Karpas-422 (cell line): ENCODE measurements at places on chromosomes 16 and 17.

DNA sequence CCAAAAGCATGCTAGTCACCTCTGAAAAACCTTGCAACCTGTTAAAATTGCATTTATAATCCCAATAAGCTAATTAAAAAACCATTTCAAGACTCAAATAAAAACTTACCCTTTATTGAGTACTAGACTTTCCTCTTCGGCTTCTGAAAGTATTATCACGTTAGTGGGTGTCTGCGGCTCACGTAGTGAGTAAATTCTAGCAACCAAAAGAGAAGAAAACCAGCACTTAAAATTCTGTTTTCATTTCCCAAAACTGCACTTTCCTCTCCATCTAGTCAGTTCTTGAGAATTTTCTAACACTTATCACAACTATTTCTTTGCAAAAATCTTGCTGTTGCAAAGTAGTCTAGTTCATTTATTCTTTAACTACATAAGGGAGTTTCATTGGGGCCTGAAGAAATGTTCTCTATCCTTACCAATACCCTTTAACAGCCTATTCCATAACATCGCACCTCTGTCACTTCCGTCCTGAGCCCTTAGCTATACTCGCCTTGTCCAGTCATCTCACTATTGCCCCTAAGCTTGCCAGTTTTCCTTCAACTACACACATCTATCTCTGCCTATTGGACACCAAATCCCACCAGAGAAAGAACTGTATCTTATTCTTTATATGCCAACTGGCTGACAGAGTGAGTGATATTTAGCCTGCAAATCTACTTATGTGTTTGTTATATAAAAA is 8.7 kb downstream of the NUP88 start:
- no peak for DNase-seq

- DNase-seq = peak; percentile 93
Measured at GRCh38 chr17:50200457-50201275, 765 bp downstream of the COL1A1 start.

- no peak for DNase-seq
Measured at GRCh38 chr17:39099663-39100286, 51.7 kb downstream of the PLXDC1 start.

GRCh38 chr17:64747938-64748540 is 85.9 kb upstream of the SMURF2 start:
- DNase-seq = no peak

- DNase-seq = no peak
Measured at GRCh38 chr17:62665599-62665998, 38.1 kb downstream of the MRC2 start.

DNA sequence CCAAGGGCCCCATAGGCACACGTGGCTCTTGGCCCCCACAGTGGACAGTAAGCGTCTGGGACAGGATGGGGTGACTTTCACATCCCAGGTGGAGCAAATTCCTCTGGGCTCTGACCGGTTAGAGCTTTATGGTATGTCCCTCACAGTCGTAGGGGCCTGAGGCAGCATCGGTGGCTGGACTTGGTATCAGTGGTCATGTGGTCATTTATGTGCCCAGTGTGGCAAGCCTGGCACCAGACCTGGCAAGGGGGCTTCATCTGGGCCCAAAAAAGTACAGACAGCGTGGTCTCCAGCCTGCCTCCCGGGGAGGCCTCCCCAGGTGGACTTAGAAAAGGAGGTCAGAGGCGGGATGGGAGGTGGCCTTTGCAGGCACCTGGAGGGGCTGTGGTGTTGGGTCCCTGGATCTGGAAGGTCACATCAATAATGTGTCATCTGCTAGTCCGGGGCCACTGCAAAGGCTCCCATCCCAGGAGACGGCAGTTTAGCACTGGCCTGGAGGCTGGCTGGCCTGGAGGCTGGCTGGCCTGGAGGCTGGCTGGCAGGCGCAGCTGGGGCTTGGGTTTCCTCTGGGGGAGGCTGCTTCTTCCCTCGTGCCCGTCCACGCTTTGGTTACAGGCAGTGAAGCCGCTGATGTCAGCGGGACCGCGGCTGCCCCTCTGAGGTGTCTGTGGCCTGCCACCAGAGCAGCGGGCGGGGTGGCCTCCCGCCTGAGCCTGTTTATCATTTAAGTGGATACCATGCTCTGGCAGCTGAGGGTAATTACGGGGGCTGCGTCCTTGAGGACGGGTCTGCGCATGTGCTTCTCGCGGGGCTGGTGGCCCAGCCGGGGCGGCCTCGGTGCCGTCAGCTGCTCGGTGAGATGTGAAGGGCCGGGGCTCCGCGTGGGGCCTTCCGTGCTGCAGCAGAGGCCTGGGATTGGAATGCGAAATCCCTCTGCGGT is 20.7 kb upstream of the CBX4 start:
- no peak for DNase-seq

DNA sequence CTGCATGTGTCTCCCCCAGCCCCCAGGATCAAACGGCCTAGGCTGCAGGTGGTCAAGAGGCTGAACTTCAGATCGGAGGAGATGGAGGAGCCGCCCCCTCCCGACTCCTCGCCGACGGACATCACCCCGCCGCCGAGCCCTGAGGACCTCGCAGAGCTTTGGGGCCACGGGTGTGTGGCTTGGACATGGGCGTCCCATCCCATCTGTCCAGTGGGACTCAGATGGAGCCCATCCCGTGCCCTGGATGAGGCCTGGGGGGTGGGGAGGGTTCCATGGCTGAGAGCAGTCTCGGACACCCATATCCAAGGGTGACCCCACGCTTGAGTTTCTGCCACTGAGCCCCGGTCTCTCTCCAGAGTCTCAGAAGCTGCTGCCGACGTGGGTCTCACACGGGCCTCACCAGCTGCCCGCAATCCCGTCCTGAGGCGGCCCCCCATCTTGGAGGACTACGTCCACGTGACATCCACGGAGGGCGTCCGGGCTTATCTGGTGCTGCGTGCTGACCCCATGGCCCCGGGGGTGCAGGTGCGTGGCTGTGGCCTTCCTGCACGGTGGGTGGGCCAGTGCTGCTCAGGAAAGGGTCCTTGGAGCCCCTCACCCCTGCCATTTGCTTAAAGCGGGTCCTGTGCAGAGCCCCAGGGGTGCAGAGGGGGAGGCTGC is 901 bp downstream of the CHTF18 start:
- no peak for DNase-seq

- no peak for DNase-seq
Measured at GRCh38 chr17:5784791-5785190, 200.5 kb upstream of the NLRP1 start.

DNA sequence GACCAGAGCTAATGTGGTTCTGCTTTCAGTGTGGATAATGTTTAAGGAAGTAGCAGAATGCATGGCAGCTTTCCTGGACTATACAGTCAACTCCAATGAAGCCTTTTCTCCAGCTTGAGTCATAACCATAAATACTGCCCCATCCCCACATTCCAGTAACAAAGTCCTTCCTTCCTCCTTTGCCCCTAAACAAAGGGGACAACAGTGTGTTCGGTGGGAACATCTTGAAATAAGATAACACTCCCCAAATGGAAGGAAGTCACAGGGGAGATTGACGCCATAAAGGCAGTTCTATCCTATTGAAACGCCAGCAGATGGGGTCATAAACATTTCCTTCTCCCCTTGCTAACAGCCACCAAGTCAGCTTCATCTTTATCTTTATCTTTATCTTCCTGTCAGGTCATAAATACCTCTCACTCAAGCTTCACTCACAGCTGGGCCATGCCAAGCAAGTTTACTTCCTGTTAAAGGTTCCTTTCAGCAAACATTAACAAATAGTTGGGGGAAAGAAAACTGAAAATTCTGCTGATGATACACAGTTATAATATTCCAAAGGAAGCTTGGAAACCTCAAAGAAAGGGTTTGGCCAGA is 136.7 kb downstream of the SNX11 start:
- no peak for DNase-seq

DNA sequence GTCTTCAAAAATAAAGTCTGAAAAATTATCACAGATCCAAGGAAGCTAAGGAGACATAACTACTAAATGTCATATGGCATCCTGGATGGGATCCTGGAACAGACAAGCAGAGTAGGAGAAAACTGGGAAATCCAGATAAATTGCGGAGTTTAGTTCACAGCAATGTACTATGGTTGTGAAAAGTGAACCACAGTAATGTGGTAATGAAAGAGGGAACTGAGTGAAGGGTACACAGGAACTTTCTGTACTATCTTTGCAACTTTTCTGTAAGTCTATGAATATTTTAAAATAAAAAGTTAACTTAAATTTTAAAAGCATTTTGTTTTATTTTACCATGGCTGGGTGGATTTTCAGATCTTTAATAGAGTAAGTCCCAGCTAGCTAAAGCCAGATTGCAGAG is 16.3 kb downstream of the SLFN12L start:
- no peak for DNase-seq

- DNase-seq = no peak
Measured at GRCh38 chr17:49873466-49873865, 25.6 kb upstream of the TAC4 start.

GRCh38 chr17:72592967-72593325 is 472.1 kb downstream of the SOX9 start:
- DNase-seq = no peak

DNA sequence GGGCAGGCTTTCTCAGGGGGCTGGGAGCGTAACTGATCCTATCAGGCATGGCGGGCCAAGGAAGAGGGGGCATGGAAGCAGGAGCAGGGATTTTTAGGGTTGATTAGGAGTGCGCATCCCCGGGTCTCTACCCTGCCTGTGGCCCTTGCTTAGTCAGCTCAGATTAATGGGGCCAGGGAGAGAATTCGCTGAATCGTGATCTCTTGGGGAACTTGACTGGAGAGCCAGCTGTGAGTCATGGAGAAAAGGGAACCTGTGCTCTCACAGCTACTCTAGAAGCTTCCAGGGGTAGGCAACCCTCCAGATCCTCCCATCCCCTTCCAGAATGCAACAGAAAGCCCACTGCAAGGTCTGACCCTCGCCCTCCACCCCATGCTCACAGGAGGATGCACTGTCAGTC is 3.6 kb downstream of the FOXN1 start:
- DNase-seq = no peak

DNA sequence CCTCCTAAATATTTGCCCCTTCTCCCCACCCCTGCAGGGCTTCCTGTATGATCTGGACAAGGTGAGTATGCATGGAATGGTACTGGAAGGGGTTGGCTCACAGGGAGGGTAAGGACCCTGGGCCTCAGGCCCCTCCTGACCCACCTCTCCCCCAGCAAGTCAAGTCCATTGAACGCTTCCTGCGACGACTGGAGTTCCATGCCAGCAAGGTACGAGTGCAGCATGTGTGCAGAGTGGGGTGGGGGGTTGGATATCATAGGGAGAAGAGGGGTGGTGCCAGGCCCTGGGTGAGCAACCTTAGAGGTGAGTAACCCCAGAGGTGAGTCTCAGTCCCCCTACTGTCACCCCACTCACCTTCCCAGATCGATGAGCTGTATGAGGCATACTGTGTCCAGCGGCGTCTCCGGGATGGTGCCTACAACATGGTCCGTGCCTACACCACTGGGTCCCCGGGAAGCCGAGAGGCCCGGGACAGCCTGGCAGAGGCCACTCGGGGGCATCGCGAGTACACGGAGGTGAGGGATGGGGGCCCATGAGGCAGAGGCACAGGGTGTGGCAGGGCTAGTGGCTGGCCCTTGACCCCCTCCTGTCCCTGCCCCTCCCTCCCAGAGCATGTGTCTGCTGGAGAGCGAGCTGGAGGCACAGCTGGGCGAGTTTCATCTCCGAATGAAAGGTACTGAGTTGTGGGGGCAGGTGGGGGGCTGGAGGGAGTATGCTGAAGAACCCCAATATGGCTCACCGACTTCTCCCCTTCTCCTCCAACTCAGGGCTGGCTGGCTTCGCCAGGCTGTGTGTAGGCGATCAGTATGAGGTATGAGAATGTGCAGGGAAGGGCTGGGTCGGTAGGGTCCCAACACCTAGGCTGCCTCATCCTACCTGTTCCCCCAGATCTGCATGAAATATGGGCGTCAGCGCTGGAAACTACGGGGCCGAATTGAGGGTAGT is 11.3 kb downstream of the RIPOR1 start:
- no peak for DNase-seq

DNA sequence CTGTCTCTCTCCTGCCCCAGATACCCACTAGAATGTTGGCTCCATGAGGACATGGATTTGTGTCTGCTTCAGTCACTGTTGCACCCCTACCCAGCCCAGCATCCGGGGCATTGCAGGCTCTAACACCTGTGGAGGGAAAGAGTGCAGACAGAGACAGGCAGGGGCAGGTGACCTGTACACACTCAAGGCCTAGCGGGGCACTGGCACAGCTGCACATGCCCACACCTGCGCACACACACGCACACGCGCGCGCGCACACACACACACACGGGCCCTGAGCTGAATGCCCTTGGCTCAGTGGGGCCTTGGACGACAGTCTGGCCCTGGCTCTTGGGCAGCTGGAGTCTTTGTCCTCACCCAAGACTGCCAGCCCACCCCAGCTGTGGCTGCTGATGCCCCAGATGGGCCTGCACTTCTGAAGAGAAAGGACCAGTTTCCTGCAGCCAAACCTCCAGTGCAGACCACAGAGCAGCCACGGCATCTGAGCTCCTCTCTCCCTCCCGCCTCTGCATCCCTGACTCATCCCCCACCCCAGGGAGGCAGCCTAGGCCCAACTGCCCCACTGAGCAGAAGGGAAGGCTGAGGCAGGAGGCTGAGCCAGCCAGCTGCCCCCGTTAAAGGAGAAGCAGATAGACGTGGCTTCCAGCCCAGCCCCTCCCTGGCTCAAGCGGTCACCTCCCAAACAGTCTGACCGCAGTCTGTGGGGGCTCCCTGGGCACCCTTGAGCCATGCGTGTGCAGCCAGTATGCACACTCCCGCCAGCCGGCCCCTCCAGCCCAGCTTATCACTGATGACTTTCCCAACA is 12.3 kb upstream of the RAI1 start:
- no peak for DNase-seq

DNA sequence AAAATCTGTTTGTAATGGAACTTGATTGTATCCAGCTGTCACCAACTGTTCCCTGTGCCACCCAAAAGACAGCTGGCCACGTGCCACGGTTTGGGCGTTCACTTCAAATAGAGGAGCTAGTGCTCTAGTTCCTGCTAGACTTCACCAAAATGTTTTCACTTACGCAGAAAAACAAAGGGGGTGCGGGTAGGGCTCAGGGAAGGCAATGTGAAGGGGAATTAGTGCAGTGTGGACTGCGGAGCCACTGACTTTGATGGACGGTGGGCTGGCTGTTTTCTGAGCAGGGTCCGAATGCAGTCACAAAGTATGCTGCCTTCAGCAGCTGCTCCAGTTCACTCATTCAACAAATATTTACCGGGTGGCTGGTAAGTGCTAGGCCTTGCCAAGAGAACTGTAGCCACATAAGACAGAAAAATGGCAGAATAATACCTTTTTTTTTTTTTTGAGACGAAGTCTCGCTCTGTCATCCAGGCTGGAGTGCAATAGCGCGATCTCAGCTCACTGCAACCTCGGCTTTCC is 7.6 kb upstream of the CYTH1 start:
- no peak for DNase-seq

DNA sequence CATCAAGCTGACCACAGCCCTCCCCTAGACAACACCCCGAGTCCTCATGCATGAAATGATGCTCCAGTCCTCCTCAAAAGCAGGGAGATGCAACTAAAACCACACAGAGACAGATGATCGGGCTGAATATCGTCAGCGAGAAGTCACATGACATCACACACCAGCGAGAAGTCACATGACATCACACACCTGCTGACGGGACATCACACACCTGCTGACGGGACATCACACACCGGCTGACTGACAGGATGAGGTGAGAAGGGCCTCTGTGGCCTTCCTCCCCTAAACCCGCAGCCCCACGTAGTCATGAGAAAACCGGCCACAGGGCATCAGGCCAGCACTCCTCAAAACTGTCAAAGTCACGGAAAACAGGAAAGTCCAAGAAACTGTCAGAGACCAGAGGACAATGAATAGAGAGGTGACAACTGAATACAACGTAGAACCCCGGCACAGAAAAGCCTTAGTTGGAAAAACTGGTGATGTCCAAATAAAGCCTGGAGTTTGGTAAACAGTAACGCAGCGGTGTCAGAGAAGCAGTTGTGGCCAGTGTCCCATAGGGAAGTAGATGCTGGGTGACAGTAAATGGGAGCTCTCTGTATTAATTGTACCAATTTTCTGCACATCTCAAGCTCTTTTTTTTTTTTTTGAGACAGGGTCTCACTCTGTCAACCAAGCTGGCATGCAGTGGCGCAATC is 14.3 kb downstream of the LITAF start:
- DNase-seq = no peak
